Activated CD4-positive, alpha-beta T cell treated with anti-CD3 and anti-CD28 coated beads, Interleukin-2, amount 50 U/mL, for 48 hours (primary cell): ENCODE measurements at places on chromosomes 3 and 15.

DNA sequence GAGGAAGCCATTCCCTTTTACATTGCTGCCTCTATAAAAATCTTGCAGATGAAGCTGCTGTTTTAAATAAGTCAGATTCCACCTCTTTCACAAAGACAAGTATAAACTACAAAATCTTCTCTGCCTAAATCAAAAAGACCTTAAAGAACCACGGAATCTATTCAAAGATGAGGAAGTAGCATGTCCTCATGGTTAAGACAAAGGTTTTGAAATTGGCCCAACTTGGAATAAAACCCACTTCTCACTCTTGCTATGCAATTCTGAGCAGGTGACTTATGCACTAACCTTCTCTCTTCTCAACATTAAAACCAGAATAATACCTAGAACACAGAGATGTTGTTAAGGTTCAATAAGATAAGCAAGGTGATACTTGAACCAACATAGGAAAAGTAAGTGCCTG, 97.6 kb downstream of the FOXP1 start:
- DNase-seq = no peak

DNA sequence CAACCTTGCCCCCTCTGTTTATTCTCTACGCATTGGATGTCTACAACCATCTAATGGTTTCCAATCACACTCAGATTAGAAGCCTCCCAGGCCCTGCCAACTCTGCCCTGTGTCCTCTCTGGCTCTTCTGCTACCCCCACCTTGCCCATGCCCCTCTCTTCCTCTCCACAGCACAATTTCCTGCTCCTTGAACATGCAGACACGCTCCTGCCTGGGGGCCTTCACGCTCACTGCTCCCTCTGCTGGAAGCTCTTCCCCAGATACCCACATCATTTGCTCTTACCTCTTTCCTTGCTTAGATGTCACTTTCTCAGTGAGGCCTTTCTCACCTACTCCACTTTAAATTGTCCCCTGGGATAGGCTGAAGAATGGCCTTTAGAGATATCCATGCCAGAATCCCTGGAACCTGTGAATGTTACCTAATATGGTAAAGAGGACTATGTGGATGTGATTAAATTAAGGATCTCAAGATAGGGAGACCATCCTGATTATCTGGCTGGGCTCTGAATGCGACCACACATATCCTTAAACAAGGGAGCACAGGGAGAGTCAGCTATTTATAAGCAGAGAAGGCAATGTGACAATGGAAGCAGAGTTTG, 9.9 kb downstream of the KY start:
- DNase-seq = no peak

GRCh38 chr3:150414258-150414657, 6.2 kb downstream of the TSC22D2 start:
- DNase-seq = no peak

- DNase-seq = no peak
Measured at GRCh38 chr15:51793521-51794305, 35.7 kb upstream of the TMOD3 start.

GRCh38 chr15:80580106-80580505, 115.0 kb upstream of the ABHD17C start:
- DNase-seq = no peak

- no peak for DNase-seq
Measured at GRCh38 chr3:107315141-107315540, 62.1 kb upstream of the CCDC54 start.

- no peak for DNase-seq
Measured at GRCh38 chr3:17479681-17480405, 262.6 kb downstream of the TBC1D5 start.

- no peak for DNase-seq
Measured at GRCh38 chr3:23888617-23889228, 28.1 kb downstream of the NKIRAS1 start.

DNA sequence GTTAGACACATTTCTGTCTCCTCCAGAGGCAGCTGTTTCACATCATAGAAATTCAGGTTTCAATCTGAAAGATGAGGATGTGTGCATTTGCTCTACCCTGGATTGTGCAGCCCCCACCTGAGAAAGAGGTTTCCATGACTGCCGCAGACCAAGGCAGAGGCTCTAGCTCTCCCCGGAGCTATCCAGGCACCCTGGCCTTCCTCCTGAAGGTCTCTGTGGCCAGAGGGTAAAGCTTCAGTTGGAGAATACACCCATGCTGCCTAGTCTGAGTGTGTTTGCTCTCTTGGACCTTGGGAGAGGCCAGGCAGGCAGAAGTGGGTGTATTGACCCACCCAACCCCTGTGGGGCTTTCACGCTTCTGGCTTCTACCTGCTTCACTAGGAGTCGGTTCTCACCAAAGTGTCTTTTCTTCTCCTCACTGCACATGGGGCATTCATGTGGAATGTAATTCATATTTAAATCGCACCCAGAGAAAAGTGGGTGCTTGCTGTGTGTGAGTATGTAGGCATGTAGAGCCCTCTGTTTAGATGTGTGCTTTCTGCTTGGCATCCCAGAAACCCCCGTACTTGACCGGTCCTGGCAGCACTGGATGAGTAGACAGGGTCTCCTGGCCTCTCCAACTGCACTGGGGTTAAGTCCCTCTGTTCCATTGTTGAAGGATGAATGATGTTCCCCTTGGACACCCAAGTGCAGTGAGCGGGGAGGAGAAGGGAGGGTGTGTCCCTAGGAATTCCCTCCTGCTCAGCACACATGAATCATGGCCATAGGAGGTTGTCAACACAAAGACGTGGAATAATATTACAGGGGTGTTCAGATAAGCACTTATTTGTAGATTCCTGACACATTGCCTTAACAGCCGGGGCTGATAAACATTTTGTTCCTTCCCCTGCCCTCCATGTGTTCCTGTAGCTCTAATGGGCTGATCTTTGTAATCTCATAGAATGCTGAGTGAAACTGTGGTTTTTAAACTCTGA, 20.3 kb upstream of the RAB6B start:
- DNase-seq = no peak

- no peak for DNase-seq
Measured at GRCh38 chr3:143672396-143673165, 175.7 kb downstream of the SLC9A9 start.

- peak; percentile 26 for DNase-seq
Measured at GRCh38 chr3:190877925-190878324, 15.4 kb upstream of the GMNC start.

DNA sequence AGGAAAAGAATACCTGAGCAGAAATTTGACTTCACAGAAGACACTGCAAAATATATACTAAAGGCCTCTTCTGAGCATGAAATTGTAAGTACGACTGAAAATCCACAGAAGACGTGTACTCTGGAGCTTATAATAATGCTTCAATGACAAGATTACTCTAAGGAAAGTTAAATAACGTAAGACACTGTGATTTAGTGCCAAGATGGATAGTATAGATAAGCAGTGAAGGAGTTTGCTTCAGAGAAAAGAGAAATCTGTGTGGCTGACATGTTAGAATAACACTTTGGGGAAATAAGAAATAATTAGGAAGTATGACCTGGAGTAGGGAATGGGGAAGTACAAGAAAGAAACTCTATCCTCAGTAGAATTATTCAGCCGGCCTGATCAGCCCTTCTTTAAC, 28.9 kb downstream of the ALDH1A2 start:
- no peak for DNase-seq

DNA sequence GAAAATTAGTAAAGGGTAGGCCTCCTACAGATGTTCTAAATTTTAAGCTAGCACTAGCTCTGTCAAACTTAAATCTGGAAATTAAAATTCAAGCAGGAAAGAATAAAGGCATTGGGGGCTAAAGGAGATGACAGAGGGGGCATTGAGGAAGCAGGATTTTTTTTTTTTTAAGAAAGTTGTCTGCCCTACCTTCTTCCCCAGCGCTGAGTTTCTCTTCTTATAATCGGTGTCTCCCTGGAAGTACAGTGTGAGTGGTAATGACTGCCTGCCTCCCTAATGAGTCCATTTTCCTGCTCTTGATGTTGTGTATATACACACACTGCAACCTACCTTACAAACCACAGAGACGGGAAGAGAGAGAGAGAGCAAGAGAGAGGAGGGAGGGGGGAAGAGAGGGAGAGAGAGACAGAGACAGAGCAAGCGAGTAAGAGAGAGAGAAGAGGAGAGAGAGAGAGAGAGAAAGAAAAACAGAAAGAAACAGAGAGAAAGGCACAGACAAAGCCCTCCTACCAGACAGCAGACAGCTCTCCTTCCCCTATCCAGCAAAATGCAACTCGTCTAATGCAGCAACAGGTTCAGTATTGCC, 47.0 kb downstream of the ZBTB20 start:
- DNase-seq = no peak

GRCh38 chr3:43255662-43256061, 30.7 kb upstream of the SNRK start:
- no peak for DNase-seq

- DNase-seq = no peak
Measured at GRCh38 chr3:125175295-125176078, 37.1 kb downstream of the SLC12A8 start.
